ENCODE measurements at places on chromosomes 5 and 9. TPM values are rescaled to one million over a fixed set of nuclear protein-coding genes. Genes with fewer than 3 reads are reported as not detected.
A peak's percentile ranks its signal among the peaks of the same experiment; 100 is the strongest.

GRCh38 chr9:135147938-135148337 lies 60.5 kb downstream of the OLFM1 start:
- no peak for DNase-seq

CNTNAP3 gene
- 78.6 TPM for total RNA-seq

SPINK4 gene
- not detected for total RNA-seq

FOXD4 gene
- 0.13 TPM for total RNA-seq

DNA sequence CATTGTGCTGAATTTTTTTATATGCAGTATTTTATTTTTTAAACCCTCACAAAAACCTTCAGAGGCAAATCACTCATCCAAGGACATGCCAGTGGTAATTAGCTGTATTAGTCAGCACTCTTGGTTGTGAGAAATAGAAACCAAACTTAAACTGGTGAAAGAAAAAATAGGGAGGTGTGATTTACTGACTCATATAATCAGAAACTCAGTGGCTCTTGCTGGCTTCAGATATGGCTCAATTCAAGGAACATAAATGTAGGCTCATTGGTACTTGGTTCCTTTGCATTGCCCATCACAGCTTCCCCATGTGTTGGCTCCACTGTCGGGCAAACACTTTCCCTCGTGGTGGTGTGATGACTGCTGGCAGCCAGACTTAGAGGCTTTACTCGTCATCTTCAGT lies 497.2 kb downstream of the MAT2B start:
- DNase-seq = peak; percentile 2

NTNG2 gene
- 0.77 TPM for total RNA-seq

GRCh38 chr9:110626101-110626829 lies 42.3 kb upstream of the MUSK start:
- peak; percentile 6 for DNase-seq

FRRS1L gene
- under 0.01 TPM for total RNA-seq

GRCh38 chr5:52961274-52961681 lies 27.9 kb upstream of the ITGA2 start:
- DNase-seq = no peak

DNA sequence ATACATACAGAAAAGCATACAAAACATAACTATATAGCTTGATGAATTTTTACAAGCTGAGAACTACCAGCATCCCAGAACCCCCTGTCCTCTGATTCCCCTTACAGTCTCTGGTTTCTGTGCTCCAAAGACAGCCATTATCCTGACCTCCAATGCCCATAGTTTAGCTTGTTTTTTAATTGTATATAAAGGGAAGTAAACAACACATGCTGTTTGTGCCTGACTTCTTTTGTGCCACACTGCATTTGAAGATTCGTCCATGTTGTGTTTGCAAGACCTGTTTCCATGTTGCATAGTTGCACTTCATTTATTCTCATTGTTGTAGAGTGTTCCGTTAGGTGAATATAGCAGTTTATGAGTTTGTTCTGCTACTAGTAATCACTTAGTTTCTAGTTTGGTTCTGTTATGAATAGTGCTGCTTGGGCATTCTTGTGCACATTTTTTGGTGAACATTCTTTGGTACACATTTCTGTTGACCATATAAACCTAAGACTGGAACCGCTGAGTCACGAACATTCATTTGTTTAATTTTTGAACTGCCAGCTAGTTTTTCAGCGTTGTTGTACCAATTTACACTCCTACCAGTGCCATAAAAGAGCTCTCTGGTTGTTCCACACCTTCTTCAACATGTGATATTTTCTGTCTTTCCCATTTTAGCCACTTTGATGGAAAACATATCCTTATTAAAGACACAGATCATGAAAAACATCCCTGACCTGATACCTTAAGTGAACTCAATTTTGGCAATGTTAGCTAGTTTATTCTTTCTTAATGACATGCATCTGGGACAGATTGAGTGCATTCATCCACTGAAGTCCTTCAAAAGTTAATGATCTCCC lies 78.1 kb upstream of the ANXA1 start:
- DNase-seq = peak; percentile 20

GRCh38 chr5:172527559-172527958 lies 73.2 kb upstream of the SH3PXD2B start:
- peak; percentile 9 for DNase-seq

DNA sequence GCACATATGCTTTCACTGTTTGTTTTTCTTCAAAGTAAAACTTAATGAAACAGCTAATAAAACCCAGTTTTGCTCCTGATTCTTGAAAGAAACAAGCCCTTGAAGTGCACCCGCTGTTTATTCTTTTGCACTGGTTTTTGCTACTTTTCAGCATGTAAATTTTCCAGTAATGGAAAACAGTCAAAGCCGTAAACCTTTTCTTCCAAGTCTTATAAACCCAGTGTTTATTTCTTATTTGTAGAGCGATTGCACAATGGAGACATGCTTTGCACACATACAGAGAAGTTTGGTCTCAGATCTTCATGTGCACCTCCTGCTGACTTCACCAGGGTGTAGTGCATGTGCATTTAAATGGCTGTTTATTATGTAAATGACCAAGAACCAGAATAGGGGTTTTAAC lies 51.8 kb downstream of the ATG10 start:
- no peak for DNase-seq

LCN12 gene
- not detected for total RNA-seq

- no peak for DNase-seq
Measured at GRCh38 chr5:169964246-169964645, 16.0 kb downstream of the INSYN2B start.

GABRA1 gene
- total RNA-seq = not detected

HSD17B4 gene
- total RNA-seq = 144 TPM

GRCh38 chr5:16127865-16128544 lies 51.6 kb downstream of the MARCHF11 start:
- DNase-seq = no peak

DNA sequence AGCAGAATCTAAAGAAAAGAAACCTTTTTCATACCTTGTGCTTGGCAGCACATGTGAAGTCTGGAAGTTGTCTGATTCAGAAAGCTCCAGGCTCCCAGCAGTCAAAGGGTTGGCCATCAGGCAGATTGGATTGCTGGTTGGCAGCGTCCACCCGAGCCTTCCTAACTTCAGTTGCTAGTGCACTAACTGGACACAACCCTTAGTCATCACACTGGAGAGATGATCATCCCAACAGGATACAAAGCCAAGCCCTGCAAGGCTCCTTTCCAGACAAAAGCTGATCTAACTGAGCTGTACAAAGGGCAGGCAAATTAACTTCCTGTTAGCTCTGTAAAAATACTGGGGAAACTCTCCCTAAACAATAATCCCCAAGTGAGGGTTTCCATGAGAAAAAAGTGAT lies 185.6 kb downstream of the SNX18 start:
- peak; percentile 12 for DNase-seq

FABP6 gene
- not detected for total RNA-seq

DNA sequence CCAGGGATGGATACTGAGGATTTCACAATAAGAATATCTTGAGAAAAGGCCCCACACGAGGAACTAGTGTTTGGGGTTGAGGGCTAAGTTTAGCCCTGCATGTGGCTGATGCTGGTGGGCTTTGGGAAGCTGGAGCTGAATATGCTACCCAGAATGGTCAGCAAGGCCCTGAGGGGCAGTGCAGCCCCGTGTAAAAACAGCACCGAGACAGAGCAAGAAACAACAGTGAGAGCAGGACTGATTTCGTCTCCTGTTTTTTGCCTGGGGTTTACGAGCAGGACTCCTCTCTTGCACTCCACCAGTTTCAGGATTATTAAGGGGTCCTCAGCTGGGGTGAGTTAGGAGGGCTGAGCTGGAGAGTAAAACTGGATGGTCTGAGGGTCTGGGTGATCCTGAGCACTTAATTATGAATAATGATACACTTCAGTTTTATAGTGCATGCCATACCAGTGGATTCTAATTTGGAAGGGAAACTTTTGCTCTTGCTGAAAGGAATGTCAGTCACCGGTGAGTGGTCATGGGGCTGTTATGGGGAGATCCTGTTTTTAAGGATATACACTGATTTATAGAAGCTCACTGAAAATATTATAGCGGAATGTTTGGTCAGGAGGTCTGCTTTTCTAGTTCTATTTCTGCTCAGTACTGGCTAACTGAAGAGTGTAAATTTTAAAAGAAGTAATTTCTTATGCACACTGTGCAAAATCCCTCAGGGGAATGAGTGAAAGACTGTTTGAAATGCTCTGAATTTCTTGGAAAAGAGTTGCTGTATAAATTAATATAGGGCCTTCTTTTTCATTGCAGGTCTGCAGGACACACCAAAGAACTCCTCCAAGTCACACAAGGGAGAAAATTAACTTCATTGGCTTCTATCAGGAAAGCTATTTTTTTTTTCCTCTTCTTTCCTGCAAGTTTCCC lies 42.7 kb upstream of the NFIB start:
- no peak for DNase-seq

GRCh38 chr5:113102121-113102531 lies 125.5 kb downstream of the DCP2 start:
- no peak for DNase-seq

DNA sequence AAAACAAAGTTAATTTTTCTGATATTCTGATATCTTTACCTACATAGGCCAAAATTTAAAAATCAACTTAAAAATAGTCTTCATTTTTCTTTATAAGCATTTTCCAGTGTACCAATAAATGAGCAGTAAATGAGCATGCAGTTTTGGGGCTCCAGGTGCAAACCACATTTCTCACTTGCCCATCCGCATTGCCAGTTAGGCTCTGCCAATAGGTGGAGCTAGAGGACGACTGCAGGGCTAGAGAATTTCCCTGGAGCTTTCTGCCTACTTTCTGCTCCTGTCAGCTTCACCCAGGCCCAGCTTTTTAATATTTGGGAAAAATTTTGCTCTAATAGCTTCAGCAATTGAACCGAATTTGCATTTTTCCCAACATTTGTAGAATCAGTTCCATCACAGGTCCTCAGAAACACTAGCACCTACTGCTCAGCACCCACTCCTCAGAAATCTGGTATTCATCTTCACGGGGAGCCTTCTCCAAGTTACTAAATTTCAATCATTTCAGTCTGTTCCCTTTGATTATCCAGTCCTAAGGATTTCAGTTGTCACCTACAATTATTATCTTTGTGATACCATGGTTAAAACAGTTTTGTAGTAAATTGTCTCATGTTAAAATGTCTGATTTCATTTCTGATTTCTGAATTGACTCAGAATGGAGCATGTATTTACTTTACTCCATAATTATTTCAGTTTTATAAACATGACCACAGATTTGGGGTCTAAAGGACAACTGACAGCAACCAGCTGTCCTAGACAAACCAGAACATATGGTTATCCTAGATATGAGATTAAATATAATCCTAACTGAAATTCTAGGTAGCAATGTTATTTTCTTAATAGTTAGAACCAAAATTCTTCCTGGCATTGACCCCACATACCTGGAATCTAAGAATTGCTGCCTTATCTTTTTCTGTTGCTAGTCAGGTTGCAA lies 104.6 kb upstream of the FAM174A start:
- DNase-seq = peak; percentile 11

DNA sequence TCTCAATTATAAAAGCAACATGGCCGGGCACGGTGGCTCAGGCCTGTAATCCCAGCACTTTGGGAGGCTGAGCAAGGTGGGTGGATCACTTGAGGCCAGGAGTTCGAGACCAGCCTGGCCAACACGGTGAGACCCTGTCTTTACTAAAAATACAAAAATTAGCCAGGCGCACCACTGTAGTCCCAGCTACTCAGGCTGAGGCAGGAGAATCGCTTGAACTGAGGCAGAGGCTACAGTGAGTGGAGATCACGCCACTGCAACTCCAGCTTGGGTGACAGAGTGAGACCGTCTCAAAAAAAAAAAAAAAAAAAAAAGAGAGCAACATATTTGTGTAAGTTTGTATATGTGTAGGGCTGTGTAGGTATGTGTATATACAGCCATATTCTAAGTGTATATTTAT lies 7.5 kb downstream of the RPS6 start:
- no peak for DNase-seq

DNA sequence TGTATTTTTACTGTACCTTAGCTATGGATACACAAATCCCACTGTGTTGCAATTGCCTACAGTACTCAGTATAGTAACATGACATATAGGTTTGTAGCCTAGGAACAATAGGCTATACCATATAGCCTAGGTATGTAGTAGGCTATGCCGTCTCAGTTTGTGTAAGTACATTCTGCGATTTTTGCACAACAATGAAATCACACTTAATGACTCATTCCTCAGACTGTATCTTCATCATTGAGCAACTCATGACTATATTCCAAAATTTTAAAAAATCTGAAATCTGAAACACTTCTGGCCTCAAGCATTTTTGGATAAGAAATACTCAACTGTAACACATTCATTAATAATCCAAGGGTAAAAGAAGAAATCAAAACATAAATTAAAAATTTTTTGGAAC lies 666.8 kb upstream of the GRAMD2B start:
- no peak for DNase-seq

DNA sequence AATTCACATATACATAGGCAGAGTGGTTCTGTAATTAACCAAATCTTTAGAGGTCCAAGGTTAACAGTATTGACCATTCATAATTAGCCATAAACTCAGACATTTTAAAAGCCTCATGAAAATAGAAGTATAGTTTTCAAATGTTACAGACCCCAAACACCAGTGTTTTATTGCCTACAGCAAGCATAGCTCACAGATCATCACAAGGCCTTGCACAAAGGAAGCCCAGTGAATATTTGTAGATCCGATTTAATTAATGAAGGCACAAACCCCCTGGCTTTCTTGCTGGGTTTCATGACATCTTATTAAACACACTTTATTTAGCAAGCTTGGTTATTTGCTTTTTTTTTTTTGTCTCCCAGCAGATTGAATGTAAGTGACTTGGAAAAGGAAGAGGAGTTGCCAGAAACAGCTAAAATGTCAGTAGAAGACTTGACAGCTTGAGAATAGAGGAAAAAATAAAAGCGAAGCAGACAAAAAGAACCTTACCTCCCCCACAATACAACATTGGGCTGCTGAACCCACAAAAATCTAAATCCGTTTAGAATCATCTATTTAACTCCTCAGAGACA lies 283.9 kb upstream of the TNC start:
- DNase-seq = no peak

HTR4 gene
- not detected for total RNA-seq

FOXD4L4 gene
- total RNA-seq = 0.13 TPM

PTGER4 gene
- total RNA-seq = 5.9 TPM

TMEM174 gene
- total RNA-seq = not detected

KLF4 gene
- 3.7 TPM for total RNA-seq

DNA sequence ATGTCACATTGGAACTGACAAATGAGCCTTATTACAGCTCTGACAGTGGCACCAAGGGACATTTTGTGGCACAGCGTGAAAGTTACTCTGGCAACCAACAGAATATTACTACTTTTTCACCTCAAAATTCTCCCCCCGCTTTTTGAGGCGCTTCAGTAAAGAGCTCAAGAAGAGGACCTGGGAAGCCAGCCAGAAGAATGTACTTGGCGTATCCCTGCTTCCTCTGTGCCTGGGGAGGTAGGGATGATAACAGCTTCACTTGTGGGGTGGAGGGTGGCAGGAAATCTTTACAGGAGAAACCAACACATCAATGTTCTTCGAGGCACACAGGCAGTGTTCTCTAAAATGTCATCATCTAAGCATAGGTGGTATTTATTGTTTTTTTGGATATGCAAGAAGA lies 624.1 kb downstream of the NR2F1-AS1 start:
- DNase-seq = no peak

SPINK6 gene
- not detected for total RNA-seq

PCYOX1L gene
- 11.4 TPM for total RNA-seq

GRCh38 chr9:118618084-118618483 lies 751.2 kb downstream of the BRINP1 start:
- no peak for DNase-seq
